T47D (cell line): ENCODE measurements at places on chromosomes 5 and 9.

- DNase-seq: no peak
Measured at GRCh38 chr9:127183814-127184582, 61.6 kb upstream of the ANGPTL2 start.

GRCh38 chr9:111041902-111042301 is 3.6 kb upstream of the LPAR1 start:
- no peak for DNase-seq

DNA sequence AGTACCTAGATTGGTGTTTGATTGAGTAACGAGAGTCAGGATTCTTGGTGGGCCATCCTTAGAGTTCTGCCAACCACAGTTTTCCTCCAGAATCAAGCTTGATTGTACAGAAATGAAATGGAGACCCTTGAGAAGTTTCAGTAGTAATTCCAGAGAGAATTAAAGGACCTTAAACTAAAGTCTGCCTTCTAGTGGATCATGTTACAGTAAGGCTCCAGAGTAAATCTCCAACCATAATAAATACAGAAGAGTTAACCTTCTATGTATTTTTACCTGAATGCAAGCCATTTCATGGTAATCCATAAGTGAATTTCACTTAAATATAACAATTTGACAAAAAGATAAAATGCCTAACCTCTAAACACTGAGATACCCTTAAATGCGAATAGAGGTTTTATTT is 53.0 kb upstream of the CNTLN start:
- no peak for DNase-seq

- no peak for DNase-seq
Measured at GRCh38 chr5:119741691-119742090, 112.3 kb downstream of the FAM170A start.

DNA sequence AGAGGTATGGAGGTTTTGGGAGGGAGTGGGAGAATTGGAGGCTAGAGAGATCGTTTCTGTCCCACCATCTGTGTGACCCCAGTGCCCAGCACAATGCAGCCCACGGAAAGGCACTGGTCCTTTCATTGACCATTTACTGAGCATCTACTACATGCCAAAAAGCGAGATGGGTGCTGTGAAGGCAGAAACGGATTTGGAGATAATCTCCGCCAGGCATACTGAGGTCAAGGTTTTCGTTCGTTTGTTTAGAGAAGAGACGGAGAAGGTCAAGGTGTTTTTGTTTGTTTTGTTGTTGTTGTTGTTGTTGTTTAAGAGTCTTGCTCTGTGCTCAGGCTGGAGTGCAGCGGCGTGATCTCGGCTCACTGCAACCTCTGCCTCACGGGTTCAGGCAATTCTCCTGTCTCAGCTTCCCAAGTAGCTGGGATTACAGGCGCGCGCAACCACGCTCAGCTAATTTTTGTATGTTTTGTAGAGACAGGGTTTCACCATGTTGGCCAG is 593 bp upstream of the ZBTB43 start:
- no peak for DNase-seq

GRCh38 chr5:74969726-74970125 is 82.6 kb downstream of the GCNT4 start:
- no peak for DNase-seq

DNA sequence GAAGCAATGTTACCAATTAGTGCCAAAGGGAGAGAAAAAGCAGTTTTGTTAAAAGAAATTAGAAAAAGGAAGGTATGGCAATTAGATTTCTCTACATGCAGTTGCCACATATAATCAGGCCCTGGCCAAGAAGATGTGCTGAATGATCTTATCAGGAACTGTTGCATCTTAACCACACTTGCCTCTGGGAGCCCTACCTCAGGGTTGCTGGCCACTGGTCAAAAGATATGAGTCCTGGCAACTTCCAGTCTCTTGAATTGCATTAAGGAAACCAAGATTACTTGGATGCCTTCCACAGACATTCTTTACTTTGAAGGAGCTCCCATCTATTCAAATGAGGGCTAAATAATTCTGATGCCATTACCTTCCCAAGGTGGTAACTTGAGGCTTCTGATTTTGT is 60.4 kb downstream of the TNC start:
- no peak for DNase-seq

DNA sequence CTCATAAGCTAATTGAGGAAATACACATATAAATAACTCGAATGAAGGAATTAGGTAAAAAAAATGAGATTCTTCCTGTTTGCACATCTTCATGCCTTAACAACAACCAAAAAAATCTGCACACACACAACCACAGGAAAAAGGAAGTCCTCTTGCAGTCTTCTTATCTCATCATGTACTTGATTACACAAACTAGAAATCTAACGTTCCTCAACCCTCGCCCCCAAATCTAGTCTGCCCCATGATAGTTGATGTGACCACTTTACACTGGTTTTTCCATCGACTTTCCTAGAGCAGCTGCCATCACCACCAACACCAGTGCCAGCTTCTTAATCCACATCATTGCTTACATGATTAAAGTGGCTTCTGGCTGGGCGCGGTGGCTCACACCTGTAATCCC is 31.2 kb upstream of the RNU6ATAC start:
- no peak for DNase-seq

DNA sequence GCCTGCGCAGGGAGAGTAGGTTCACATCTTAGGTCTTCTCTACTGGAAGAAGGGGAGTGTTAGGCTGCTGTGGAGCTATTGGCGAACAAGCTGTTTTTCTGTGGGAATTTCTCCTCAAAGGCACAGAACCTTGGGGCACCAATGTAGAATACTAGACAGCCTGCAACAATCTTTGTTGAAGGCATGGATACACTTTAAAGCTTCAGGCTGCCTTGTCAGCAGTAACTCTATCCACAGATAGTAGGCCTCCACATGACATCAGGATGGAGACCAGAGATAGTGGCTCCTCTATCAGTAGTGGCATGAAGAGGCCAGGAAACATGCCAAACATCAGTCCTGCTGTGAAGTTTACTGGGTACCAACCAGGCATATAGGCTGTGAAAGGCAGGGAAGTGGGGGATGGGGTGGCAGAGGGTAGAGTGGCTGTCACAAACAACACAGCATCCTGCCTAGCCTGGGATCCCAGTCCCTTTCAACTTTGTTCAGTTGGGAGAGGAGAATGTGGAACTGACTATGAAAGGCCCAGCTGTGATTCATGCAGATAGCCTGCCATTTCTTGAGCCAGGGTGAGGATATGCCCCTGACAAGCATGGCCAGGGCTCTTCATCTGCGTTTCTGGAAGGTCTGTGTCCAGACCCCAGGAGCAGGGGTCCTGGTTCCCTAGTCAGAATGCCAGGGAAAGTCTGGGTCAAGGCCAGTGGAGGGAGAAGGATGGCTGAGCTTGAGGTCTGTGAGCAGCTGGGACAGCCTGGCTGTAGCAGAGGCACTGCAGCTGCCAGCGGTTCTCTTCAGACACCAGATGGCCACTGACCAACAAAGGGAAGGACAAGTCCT is 1.0 kb upstream of the HK3 start:
- DNase-seq: no peak

DNA sequence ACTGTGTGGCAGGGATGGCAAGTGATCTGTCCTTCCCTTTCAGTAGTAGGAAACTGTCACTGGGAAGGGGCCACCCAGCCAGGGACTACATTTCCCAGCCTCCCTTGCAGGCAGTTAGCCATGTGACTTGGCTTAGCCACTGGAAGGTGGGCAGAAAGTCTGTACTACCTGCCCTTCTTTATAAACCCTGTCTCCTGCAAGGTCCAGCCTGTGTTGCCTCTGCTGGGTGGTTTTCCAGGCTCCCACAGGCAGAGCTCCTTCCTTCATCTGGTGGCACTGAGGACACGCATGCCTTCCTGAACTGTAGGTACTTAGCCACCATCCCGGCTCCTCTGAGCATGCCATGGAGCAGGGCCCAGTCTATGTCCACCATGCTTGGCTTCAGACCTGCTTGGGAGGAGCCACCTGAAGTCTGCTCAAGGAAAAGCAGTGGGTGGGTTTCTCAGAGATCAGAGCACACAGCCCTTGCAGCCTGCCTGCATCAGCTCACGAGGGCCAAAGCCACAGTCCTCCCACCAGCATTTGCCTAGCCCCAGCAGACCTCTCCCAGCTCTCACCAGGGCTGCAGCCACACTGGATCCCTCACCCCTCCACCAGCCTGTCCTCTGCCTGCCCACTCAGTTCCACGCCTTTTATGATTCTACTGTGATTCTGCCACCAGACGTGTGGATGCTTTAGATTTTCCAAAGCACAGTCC is 16.7 kb upstream of the SLC25A51 start:
- no peak for DNase-seq

DNA sequence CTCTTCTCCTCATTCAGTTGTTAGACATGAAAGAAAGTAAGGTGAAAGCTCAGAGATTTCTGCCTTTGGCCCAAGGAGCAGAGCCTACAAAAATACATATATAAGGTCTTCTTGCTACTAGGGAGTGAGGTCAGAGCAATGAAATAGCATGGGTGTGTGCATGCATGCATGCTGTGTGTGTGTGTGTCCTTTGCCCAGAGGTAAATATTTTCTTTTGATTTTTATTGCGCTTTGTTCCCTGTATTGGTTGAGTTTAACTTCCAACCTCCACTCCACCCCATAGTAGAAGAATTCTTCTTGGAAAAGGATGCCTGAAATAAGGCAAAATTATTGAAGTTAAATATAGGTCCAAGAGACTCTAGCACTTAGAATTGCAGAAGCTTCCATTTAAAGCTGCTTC is 248.0 kb upstream of the PTGER4 start:
- peak; percentile 28 for DNase-seq

GRCh38 chr9:73038613-73039012 is 85.8 kb upstream of the ALDH1A1 start:
- DNase-seq: no peak

GRCh38 chr9:91259162-91259561 is 102.6 kb downstream of the AUH start:
- no peak for DNase-seq

- no peak for DNase-seq
Measured at GRCh38 chr5:17292434-17293015, 75.1 kb downstream of the BASP1 start.

DNA sequence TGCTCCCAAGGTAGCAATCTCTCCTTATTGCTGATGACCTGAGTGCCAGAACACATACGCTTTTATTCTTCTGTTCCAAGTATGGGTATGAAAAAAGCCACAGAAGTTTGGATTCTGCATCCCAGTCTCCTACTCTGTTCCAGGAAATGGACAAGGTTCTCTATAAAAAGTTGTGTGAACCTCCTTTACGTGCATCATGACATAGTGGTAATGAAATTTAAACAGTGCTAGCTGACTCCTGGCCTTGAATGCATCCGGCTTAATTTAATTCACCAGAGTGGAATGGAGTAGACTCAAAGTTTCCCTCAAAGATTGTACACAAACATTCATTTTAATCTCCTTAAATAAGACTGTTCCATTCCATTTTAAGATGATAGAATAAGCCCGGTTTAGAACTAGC is 68.9 kb downstream of the LURAP1L start:
- DNase-seq: no peak

DNA sequence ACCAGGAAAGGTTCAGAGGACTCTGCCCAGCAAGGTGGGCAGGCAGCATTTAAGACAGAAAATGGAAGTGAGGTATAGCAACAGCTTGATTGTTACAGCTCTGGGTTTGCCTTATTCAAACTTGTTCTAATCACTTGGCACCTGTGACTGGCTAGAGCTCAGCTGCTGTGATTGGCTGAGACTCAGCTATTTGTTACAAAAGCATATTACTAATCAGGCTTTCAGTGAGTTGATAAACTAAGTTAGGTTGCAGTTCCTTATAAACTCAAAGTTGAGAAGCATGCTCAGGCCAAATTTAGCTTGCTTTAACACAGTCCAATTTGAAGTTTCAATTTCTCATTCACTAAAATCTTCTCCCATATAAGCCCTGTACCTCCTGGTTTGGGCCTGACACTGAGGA is 56.3 kb downstream of the GDA start:
- no peak for DNase-seq

GRCh38 chr9:77744841-77745430 is 96.8 kb upstream of the GNA14 start:
- no peak for DNase-seq

GRCh38 chr9:3525096-3525835 is 535 bp downstream of the RFX3 start:
- DNase-seq: no peak

DNA sequence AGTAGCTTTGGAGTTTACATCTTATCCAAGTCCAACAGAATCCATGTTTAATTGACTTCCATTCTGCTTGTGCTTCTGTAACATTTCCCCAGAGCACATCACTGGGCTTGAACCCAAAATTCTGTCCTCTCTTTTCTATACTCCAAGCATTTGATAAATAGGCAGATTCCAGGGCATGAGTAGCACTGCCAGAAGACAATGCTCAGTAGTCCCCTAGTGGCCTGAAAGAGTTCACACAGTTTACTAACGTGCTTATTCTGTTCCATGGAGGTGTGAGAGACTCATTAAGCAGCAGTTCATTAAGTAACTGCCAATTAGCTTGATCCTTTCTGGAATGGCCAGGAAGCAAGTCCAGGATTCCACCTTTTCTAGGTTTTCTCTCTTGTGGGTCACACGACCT is 9.4 kb upstream of the GABRA6 start:
- no peak for DNase-seq

DNA sequence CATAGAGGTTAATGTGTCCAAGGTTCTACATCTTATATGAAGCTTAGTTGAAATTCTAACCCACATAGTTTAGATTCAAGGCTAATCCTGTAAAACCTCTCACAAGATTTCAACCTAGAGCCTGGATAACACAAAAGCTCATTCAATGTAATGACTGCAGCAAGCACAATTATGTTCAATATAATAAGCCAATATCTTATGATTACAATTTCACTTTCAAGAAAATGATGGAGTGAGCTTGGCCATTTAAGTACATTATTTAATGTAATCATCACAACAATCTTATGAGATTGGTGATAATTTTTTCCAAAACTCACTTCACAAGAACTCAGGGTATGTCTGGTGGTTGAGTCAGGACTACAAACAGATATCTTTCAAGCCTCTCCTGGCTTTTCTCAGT is 1140.8 kb upstream of the WWC1 start:
- DNase-seq: no peak
